ENCODE measurements at places on chromosomes 5 and 9.

GRCh38 chr5:41883243-41883642 is 13.0 kb upstream of the OXCT1 start:
- no peak for DNase-seq

DNA sequence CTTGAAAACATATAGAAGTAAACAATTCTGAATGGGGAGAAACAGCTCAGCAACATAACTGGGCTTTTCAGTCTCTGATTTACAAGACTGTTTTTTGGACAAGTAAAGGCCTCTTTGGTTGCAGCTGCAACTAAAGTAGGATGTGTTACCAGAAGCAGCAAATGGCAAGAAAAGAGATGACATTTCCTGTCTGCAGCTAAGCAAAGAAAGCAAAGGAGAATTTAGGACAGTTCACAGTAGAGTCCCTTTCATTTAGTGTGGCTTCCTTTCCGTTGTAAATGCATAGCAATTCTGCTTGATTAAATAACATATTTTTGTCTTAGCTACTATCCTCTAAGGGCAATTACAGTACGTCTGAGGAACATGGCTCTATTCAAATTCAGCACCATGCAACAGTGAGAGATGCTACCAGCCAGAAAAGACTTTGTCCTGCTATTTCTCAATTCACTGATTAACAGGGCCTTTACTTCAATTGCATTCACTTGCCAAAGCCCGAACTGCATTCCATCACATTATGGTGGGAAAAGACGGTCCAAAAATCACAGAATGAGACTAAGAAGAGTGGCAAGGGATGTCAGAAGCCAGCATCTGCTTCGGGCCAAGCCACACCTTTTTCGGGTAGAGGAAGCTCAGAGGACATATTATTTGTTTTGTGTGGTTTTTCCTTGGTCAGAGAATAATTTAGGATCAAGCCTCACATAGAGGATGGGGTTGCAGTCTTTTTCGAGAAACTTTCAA is 107.7 kb downstream of the SEMA6A start:
- no peak for DNase-seq

DNA sequence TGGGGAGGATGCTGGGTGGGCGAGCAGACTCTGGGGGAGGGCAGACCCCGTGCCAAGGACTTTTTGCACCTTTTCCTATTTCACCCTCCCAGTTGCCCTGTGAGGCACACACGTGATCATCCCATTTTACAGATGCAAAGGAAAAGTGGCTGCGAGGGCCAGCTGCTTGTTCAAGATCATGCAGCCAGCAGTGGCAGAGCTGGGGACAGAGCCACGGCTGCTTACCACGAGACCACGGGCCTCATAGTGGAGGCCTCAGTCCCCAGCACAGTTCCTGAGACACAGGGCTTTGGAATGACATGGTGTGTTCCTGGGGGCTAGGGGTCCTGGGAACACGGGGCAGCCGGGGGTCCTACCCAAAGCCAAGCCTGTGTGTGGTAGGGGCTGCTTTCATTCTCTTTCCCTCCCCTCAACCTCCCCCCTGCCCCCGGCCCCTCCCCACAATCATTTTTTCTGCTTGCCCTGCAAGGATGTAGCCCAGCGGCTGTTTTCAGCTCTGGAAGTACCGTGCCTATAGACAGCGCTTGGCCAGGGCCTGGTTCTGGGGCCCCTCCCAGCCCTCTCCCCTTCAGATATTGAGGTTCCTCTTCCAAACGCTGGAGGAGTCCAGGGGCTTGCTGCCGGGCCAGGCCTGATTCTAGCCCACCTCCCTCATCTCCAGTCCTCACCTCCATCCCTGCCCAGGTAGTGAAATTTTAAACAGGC is 58.5 kb upstream of the IER5L start:
- DNase-seq, result no peak

GRCh38 chr9:79974806-79975422 is 403.1 kb downstream of the TLE4 start:
- no peak for DNase-seq

DNA sequence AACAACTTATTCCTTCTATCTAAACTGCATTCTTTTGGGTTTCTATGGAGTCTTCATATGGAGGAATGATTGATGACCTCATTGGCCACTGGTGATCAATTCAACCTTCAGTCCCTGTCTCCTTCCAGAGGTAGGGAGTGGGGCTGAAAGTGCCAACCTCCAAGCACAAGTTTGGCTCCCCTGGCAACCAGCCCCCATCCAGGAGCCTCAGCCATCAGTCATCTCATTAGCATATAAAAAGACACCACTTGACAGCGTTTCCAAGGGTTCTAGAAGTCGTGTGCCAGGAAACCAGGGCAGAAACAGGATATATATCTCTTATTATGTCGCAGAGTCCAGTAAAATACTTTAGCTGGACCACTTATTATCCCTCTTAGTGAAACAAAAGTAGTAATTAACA is 9.8 kb downstream of the SLC31A2 start:
- no peak for DNase-seq

GRCh38 chr5:65924366-65925043 is 1.9 kb upstream of the ERBIN start:
- DNase-seq, result no peak

DNA sequence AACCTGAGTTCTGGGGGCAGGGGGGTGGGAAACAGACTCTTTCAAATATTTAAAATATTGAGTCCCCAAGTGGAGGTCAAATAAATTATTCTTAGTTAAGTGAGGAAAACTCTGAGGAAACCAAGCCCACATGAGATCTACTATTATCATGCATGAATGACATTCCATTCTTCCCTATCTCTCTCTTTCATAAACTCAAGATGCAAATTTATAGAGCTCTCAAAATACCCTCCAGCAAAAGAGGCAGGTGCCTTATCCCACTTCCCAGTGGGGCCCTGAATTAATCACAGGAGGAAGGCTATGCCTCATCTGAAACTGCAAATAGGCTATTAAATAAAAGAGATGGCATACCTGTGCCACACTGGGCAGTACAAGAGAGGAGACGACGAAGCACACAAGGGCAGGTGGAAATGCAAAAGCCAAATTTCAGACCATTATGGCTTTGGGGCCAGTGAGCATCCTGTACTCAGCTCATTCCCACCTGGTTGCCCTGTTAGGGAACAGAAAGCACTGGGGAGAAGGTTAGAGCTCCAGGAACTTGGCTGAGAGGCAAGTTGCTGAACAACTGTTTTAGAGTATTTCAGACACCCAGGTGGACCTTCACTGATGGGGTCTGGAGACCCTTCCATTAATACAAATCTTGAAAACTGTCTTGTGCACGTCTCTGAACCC is 102.2 kb upstream of the EQTN start:
- DNase-seq, result no peak

- DNase-seq, result no peak
These were observed 521.0 kb upstream of the CHD1 start for GRCh38 chr5:99449786-99450185.

DNA sequence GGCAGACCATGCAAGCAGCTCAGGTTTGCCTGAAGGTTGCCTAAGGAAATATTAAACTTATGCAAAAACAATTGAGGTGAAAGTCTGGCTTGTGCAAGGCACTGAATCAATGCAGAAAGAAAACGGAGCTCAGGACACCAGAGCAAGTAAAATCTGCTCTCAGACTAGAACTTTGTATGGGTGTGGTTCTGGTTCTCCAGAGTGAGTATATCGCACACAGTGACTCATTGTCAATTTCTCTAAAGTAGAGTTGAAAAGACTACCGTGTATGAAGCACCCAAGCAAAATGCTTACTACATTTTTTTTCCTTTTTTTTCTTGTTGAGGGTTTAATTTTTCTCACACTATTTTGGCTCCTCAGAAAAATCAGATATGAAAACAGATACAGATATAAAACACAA is 650.3 kb upstream of the CDH10 start:
- DNase-seq, result no peak

DNA sequence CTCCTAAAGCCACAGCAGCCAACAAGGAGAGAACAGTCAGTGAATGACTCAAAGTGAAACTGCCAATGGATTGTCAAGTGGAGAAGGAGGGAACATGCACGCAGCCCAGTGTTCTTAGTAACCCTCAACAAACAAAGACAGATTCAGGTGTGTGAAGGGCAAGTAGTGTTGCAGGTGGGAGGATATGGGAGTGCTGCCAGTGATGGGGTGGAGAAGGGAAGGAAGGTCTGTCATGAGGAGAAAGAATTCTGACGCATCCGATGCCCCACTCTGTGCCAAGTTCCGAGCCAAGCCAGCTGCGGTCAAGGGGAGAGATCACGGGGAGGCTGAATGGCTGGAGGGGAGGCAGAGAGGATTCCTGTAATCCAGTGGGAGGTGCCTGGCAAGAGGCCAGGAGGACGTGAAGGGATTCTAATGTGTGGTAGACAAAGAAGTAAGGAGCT is 56.5 kb downstream of the CAST start:
- no peak for DNase-seq

GRCh38 chr9:120152295-120152694 is 427.7 kb downstream of the CDK5RAP2 start:
- DNase-seq, result no peak

DNA sequence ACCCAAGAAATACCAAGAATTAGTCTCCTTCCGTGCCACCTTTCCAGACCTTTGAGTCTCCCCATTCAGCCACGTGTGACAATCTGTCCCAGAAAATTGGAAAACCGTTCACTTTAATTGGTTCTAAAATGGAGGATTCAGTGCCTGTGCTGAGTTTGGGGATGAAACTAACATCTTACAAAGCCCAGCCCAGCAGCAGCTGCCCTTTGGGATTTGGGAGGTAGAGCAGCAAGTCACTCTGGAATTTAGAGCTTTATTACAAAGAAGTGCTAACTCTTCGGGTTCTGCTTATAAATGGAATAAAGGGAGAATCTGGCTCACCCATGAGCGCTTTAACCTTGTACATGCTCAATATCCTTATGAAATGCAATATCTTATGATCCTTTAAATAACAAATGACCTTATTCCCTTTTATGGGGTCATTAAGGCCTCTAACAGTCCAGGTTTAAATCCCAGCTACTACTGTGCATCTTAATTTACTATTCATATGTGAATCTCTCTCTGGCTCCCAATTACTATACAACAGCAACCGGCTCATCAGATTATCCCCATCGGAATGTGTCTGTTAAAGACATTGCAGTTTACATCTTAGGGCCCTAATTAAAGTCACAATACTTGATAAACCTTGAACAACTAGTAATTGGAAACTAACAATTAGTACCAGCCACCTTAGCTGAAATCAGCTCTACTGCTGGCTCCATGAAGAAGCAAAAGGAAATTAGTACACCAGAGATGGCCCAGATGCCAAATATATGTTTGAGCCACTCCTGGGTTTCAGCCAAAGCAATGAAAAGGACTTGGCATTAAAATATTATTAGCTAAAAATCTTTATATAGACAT is 271.8 kb upstream of the SMARCA2 start:
- DNase-seq, result no peak

DNA sequence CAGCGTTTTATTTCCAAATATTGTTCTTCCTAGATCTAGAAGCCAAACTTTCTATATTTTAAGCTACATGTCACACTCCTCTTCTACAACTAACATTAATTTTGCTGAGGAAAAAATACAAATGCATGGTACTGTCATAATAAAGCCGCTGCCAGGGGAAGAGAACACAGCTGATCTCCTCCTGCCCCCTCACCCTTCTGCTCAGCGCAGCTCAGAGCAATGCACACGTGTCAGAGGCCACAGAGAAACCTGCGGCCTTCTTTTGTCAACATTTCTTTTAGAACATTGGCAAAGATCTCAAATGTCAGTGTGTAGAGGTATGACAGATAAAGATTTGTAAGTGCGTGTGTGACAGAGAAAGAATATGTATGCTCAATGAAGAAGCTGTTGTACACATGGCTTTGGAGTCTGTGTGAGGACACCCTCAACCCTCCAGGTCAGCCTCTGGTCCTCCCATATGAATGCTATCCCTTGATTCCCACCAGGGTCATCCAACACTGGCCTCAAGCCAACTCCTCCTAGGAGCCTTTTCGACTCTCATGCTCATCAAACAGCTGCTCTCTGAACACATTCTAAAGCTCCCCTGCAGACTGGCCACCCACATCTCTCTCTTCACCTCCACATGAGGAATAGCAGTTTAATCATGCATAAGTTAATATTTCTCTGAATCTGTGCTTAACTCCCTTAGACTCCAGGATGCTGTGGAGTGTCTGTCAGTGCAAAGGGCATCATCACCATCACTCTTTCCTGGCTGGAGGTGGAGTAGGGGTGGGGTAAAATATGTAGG is 40.9 kb downstream of the TAS2R1 start:
- no peak for DNase-seq

GRCh38 chr5:157890836-157891597 is 32.1 kb upstream of the CLINT1 start:
- no peak for DNase-seq

DNA sequence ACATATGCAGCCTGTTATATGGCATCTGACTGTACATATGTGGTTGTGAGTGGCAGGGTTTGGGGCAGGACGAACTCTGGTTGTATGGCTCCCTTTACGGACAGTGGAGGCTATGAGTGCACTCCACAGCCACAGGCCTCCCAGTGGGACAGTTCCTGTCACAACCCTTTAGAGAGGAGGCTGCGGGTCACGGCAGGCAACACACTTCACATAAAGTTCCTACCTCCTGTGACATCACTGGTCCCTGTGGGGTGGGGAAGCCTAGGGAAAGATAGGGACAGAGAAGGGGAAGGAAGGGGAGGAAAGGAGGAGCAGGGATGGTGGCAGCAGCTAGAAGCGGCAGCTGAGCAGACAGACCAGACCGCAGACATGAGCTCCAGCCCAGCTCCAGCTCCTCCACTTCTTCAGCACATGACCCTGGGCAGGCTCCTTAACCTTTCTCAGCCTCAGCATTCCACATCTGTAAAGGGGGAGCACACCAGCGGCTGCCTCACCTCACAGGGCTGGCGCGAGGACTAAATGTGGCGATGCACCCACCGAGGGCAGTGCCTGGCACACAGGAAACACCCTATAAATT is 27.4 kb upstream of the CORO2A start:
- DNase-seq, result no peak

GRCh38 chr5:67676863-67677262 is 480.3 kb upstream of the CD180 start:
- DNase-seq, result no peak

DNA sequence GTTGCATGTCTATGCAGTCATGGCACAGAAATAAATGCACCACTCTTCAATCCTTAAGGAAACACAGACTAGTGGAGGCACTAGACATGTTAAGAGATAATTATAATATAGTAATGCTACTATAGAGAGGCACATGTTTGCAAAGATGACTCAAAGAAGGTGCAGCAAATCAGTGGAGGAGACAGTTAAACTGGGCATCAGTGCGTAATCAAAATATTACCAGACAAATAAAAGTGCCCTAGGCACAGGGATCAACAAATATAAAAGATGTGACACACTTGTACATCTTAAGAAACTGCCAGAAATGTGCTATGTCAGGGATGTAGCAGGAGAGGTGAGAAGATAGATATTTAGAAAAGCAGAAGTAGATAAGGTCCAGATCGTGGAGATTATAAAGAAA is 642.1 kb downstream of the SLCO4C1 start:
- DNase-seq, result no peak

DNA sequence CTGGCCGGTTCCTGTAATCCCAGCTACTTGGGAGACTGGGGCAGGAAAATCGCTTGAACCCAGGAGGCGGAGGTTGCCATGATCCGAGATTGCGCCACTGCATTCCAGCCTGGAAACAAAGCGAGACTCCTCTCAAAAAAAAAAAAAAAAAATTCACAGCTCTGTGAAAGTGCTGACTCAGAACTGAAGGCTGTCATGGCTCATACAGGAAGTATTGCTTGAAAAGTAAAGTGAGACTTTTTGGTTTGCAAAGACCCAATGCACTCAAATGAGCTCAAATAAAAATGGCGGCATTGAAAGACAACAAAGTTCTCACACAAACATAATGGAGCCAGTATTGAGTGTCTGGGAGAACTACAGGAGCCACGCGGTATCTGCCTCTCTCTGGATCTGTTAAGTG is 202.1 kb downstream of the FBXL7 start:
- DNase-seq, result no peak
